ENCODE measurements at places on chromosomes 4 and X.

- no peak for DNase-seq
Observed at GRCh38 chr4:53684136-53685130, 93.1 kb upstream of the LNX1 start.

DNA sequence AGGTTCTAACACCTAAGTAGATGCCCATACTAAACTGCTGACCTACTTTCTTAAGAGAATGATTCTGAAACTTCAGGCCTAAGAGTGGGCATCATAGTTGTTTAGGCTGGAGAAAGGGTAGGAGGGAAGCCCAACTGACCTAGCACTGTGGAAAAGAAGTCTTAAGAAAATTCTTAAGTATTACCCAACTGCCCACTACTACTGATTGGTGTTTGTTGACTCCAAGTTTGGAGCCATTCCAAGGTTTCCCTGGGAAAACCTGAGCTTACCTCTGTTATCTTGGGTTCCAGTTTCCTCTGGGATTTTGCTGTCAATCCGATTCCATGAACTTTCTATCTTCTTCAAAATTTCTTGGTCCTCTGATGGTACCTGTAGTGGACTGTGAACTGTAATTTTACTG, 23.9 kb downstream of the ANKRD17 start:
- peak; percentile 6 for DNase-seq

DNA sequence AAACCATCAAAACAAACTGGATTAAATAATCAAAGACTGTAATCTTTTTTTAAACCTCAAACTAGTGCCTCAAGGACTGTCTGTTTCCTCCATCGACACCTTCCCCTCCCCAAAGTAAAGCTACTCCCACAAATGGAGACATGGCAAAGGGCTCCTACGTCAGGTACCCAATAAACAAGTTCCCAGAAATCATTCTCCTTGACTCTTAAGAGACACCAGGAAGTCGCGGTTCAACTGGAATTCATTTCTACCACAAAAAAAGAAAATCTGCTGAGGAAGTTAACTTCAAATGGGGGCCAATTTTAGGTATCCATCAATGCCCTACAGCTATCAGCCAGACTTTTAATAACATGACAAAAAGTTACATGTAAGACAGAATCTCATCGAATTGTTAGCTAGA, 2.5 kb downstream of the RPS4X start:
- no peak for DNase-seq

DNA sequence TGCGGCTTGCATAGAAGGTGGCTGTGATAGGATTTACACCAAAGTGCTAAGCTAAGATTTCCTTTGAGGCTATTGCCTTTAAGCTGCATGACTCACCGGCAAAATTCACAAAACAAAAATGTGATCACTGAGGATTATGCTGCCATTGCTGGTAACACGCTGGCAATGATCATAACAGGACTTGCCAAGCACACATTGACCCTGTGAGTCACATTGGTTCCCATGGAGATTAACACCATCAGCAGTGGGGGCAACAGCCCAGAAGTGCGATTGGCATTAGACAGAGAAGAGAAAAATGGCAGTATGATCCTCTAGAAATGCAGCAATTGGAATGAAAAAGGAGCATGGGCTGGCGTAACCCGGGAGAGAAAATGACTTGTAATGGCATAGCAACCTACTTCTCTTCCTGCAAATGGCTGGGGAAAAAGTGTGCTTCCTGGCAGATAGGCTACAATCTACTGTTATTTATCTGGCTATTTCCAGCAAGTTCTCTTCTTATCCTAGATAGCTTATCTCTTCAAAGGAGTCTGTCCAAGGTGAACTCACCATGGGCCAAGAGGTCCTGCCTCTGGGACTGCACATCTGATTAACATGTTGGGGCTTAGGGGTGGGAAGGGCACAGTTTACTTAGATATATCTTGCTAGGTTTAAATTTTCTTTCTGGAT, 314.2 kb upstream of the IGFBP7 start:
- peak; percentile 14 for DNase-seq

- no peak for DNase-seq
Observed at GRCh38 chrX:16120431-16120830, 2.9 kb upstream of the GRPR start.

DNA sequence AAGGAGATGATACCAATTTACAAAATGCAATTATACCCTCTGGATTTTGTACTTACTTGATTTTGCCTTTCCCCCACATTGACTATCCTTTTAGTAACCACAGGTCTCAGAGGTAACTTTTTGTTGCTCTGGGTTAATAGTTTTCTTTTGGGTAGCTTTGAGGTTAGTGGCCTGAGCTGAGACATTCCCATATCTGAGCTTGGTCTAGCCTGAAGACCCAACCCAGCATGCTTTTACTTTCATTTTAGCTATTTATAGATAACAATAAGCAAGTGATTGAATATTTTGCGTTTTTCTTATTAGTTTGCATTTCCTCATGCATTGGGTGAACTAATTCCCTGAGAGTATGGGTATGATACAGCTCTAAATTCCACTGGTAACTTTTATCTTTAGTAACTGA, 11.8 kb downstream of the HTN1 start:
- DNase-seq, result no peak

DNA sequence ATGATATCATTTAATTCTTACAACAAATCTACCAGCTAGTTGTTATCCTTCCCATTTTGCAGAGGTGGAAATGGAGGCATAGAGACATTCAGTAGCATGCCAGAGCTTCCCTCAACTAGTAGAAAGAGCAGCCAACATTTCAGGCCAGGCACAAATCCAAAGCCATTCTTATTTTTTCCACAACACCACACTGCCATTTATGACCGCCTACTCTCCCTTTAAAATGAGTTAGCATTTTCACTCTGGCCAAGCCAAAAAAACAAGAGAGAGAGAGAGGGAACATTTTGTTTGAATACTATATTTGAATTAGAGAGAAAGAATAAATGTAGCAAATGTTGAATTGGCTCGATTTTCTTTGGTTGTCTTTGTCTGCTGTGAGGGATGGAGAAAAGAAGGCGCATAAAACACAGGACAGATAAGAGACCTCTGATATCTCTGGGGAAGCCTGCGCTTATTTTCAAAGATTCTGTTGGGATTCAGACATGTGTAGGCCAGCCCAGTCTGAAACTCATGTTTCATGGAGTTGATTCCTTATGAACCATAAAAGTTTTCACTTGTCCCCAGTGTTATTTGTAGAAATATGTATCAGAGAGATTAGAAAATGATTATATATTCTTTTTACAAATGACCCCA, 265.7 kb downstream of the RAB28 start:
- no peak for DNase-seq

DNA sequence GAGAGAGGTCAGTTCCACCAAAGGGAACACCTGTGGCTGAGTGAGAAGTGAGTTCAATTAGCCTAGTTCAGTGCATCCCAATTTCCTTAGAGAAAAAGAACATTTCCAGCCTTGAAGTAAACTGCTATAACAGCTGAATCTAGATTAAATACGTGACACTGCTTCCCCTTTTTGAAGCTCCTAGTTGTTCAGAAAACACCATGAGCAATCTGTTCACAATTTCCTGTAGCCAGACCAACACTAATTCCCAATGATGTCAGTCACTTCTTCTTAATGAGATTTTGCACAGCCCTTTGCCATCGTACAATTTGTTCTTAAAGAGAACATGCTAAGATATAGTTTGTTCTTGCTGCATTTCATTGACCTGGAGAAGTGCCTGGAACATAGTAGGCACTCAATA, 144.6 kb upstream of the EDNRA start:
- DNase-seq, result no peak

DNA sequence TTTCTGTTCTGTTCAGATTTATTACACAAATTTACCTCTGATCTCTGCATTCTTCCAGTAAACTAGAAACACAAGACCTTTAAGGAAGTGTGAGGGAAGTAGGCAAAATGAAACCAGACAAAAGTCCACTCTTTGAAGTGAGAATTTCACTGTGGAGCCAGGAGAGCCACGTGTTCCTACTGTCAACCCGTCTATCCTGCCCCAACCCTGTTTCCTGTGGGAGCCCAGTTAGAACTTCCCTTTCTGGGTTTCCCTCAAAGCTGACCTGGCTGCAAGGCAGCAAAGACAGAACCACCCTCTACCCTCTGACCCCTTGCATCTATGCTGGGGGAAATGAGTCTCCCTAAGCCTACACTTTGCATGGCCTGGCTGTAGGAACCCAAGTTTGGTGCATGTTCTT, 40.0 kb downstream of the TMEM144 start:
- DNase-seq, result no peak

DNA sequence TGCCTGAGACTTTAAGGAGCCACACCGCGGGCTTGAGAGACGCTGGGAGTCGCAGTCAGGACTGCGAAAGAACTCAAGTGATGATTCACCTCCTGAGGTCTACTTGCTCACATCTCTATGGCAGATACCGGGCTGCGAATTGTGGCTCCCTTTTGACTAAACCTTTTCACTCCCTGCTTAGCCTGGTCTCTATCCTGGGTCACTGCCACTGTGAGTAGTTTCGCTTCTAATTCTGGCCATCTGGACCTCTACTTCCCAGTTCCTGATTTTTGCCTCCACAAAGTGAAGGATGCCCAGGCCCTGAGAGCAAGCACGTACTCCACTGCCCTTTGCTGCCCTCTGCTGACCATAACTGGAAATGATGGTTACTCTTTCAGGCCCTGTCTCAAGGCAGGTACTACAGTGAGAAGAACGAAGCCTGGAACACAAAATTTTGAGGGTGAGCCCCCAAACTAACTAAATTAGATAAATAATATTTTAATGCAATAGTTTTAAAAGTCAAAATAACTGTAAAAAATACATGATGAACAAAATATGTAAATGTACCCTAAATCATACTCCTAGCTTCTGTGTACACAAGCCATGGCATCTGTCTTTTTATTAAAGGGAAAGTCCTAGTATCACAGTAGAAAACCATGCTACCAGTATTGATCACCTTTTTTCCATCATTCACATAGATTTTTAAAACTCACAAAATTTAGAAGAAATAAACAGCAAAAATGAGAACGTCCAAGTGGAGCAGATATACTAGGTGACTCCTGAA, 16.7 kb downstream of the MAD2L1 start:
- peak; percentile 92 for DNase-seq

- no peak for DNase-seq
Observed at GRCh38 chr4:106707776-106708463, 328.2 kb downstream of the DKK2 start.

GRCh38 chr4:102478186-102478585, 23.0 kb upstream of the NFKB1 start:
- no peak for DNase-seq

GRCh38 chr4:26157541-26157940, 163.3 kb upstream of the RBPJ start:
- DNase-seq, result peak; percentile 54

- DNase-seq, result no peak
Observed at GRCh38 chr4:17968721-17969120, 52.8 kb downstream of the LCORL start.

DNA sequence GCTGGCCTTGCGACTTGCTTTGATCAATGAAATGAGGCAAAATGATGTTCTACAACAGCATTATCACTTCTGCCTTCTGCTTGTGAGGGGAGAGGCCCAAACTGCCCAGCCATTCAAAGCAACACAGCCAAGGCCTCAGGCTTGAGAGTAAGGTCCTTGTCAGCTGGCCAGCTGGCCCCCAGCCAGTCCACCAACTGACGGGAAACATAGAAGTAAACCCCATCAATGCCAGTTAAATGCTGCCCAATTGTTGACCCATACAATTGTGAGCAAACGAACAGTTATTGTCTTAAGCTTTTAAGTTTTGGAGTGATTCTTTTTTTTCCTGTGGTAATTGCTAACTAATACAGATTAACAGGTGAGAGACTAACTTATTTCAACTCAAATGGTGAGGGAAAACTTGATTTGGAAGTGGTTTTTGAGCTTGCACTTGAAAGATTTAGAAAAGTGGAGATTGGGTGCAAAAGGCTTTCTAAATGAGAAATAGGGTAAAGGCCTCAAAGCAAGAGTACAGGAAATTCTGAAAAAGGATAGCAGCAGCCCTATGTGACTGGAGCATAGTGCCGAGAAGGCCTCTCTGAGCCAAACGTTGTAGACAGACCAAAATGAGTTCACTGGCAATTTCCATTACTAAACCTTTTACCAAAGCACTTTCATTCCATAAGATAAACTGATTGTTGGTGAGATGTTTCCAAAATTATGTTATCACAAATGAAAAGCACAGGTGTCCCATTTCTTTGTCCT, 66.9 kb downstream of the ARHGEF38 start:
- no peak for DNase-seq

DNA sequence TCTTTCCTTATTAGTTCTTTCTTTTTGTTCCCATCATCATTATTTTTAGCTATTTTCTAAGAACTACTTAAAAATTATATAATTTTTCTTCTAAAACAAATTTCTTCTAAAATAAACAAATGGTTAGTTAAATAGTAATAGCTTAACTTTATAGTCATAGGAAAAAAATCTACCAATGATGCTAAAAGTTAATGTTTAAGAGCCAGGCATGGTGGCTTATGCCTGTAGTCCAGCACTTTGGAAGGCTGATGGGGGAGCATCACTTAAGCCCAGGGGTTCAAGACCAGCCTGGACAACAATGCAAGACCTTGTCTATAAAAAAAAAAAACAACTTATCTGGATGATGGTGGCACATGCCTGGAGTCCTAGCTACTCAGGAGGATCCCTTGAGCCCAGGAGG, 127.1 kb upstream of the ANXA3 start:
- DNase-seq, result no peak

- peak; percentile 34 for DNase-seq
Observed at GRCh38 chr4:187903106-187903505, 92.5 kb upstream of the ZFP42 start.

DNA sequence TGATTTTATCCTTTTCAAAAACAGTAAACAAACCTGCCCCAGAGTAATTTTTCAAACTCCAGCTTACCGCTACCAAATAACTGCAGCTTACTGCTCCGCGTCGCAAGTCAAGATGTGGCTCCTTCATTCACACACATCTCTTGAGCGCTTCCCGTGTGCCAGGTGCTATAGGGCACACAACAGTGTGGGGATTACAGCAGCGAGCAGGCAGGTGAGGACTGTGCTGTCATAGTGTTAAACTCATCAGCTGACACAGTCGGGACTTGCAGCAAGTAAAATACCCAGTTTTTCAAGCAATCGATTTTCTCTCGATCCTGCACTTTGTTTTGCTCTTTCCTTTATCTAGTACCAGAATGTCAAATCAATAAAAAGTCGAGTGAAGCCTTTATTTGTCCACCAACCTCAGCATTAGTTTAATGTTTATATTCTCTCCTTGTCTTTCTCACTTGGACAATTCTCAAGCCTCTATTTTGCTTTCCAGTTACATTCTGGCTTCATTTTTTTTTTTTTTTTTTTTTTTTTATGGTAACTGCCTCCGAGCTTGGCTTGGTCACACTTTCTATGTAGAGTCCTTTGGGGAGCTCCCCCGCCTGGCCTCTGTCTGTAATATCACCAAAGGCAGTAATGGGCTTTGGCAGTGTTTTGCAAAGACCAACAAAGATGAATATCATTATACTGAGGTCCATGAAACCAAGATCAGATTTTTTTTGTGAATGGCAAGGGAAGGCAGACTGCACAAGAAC, 8.3 kb upstream of the ASB5 start:
- peak; percentile 71 for DNase-seq

GRCh38 chr4:54614149-54614548, 43.6 kb upstream of the KIT start:
- no peak for DNase-seq

- DNase-seq, result peak; percentile 27
Observed at GRCh38 chrX:81377329-81377728, 175.4 kb downstream of the SH3BGRL start.
